ENCODE measurements at places on chromosomes 7 and 10. TPM values are rescaled to one million over a fixed set of nuclear protein-coding genes. Genes with fewer than 3 reads are reported as not detected.

The VAX1 gene
- total RNA-seq, result not detected

The NSUN5 gene
- total RNA-seq, result 34.0 TPM

The ZNF479 gene
- not detected for total RNA-seq

The COL17A1 gene
- not detected for total RNA-seq

The TMEM236 gene
- 1.0 TPM for total RNA-seq

The ANKRD30A gene
- total RNA-seq, result not detected

The WNT8B gene
- total RNA-seq, result not detected

The CCDC146 gene
- total RNA-seq, result 3.5 TPM

The PTPRN2 gene
- total RNA-seq, result 0.82 TPM

The NXPH1 gene
- not detected for total RNA-seq

The RGS10 gene
- total RNA-seq, result 14.4 TPM

The ACSL5 gene
- 3.8 TPM for total RNA-seq

DNA sequence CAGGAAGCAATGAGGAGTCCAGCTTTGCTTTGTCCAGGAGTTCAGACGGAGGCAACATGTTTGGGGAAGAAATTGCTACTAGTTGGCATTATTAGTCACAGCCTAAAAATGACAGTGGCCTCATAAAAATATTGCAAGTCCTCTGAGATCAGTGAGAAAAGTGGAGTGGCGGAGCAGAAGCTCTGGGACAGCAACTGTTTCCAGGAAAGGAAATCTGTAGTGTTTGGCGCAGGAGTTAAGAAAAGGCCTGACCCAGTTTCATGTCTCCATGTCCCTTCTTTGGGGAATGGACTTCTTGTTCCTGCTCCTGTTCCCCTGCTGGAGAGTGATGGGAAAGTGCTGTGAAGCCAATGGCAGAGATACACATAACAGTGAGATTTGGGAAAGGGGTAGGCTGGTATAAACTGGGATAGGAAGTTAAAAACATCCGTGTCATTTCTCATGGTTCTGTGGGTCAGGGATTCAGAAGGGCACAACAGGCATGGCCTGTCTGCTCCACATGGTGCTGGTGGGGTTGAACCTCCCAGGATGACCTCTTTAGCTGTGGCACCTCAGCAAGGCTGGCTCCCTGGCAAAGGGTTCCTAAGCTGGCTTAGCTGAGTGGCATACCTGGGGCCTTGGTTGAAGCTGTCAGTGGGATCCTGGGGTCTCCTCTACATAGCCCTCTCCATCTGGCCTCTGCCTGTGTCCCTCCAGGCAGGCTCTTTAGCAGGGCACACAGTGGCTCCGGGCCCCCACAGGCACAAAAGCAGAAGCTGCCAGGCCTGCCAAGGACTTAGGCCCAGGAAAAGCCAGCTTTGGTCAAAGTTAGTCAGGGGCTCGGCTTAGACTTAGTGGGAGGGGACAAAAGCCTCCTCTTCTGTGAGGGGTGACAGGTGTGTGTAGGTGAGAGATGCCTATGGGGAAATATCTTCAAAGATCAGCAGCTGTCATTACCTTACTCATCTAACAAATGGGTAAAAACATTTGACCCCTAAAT lies 77.7 kb downstream of the WDFY4 start:
- H3K27ac ChIP-seq, result no peak overlapping the region
- no peaks in the 10 kb centered on the region for H3K36me3 ChIP-seq
- no peak for DNase-seq

- no peaks in the 10 kb centered on the region for H3K27me3 ChIP-seq
- H3K4me1 ChIP-seq, result no peaks in the 10 kb centered on the region
- DNase-seq, result no peak
These were observed 56.6 kb upstream of the PTN start for GRCh38 chr7:137399827-137400823.

GRCh38 chr7:131897016-131897789 lies 340.8 kb upstream of the PODXL start:
- no peaks in the 10 kb centered on the region for H3K27me3 ChIP-seq
- H3K4me3 ChIP-seq, result no peak overlapping the region
- no peak for DNase-seq
- no peaks in the 10 kb centered on the region for H3K4me1 ChIP-seq

DNA sequence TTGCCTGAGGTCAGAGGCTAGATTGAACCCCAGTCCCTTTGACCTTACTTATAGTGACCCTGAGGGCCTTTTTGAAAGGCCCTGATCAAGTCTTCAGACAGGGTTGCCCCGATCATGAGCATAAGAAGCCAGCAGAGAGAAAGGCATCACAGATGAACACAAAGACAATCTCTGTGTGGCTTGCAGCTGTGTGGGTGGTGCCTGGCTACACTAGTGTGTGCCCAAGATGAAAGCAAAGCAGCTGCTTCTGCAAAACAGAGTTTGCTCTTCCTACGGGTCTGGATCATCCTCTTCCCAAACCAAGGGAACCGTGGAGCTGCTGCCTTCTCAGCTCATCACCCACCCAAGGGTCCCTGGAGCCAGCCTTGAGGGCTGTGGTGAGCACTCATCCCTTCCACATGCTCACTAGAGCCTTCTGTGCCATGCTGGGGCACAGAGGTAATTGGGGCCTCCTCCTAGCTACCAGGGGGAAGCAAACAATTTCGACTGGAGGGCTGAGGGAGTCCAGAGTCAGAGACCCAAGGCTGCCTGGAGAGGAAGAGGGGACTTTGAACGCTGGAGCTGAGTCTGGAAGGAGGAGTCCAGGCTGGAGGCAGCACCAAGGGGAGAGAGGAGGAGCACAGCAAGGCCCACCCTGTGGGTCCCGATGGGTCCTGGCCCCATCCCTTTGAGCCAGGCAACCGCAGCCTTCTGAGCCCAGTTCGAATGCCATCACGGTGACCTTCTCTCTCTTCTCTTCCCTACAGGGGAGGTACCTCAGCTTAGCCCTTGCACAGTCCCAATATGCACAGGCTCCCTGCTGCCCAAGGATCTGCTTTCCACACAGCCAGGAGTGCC lies 42.3 kb downstream of the ANTXRL start:
- H3K27ac ChIP-seq, result no peak overlapping the region
- H3K36me3 ChIP-seq, result no peaks in the 10 kb centered on the region
- H3K4me1 ChIP-seq, result no peaks in the 10 kb centered on the region
- no peaks in the 10 kb centered on the region for H3K27me3 ChIP-seq
- H3K4me3 ChIP-seq, result no peak overlapping the region
- no peak for DNase-seq

- no peak for DNase-seq
- H3K4me3 ChIP-seq, result no peak overlapping the region
- no peaks in the 10 kb centered on the region for H3K36me3 ChIP-seq
- H3K27me3 ChIP-seq, result no peaks in the 10 kb centered on the region
- H3K4me1 ChIP-seq, result no peaks in the 10 kb centered on the region
- no peak overlapping the region for H3K27ac ChIP-seq
These were observed 615.2 kb downstream of the GRM8 start for GRCh38 chr7:126637538-126637937.

- peaks cover 31% of the 10 kb centered on the region for H3K36me3 ChIP-seq
- peak overlapping the region; percentile 32 for H3K4me3 ChIP-seq
- no peak for DNase-seq
- H3K27me3 ChIP-seq, result no peaks in the 10 kb centered on the region
- H3K27ac ChIP-seq, result peak overlapping the region; percentile 87
These were observed 166.5 kb downstream of the EGFR start for GRCh38 chr7:55185321-55185802.

GRCh38 chr10:112763916-112764520 lies 186.0 kb upstream of the TCF7L2 start:
- H3K27ac ChIP-seq, result no peak overlapping the region
- H3K4me3 ChIP-seq, result no peak overlapping the region
- peaks cover 15% of the 10 kb centered on the region for H3K4me1 ChIP-seq
- DNase-seq, result no peak
- H3K27me3 ChIP-seq, result no peaks in the 10 kb centered on the region

GRCh38 chr10:96902731-96903358 lies 70.7 kb downstream of the LCOR start:
- no peak overlapping the region for H3K27ac ChIP-seq
- H3K4me1 ChIP-seq, result peaks cover 67% of the 10 kb centered on the region

- no peak for DNase-seq
- peak overlapping the region; percentile 66 for H3K4me3 ChIP-seq
- H3K4me1 ChIP-seq, result peaks cover 29% of the 10 kb centered on the region
- peak overlapping the region; percentile 79 for H3K27ac ChIP-seq
- H3K36me3 ChIP-seq, result no peaks in the 10 kb centered on the region
- H3K27me3 ChIP-seq, result no peaks in the 10 kb centered on the region
These were observed 918 bp downstream of the NET1 start for GRCh38 chr10:5413012-5413938.

DNA sequence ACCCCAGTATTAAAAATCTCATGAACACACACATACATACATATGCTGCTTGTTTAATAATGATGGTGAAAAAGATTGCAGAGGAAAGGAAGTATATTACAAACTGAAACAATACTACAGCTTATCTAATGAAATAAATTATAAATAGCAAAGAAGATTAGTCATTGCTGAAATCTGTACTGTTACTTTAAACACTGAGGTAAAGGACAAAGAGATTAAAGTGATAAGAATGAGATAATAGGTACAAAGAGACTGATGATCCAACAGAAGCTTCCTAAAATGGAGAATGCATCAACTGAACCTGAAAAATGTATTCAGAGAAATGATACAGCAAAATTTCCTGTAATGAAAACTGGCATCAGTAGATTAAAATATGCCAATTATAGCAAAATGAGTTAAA lies 91.5 kb upstream of the KCND2 start:
- H3K27me3 ChIP-seq, result no peaks in the 10 kb centered on the region
- H3K4me1 ChIP-seq, result peaks cover 16% of the 10 kb centered on the region
- H3K27ac ChIP-seq, result no peak overlapping the region
- H3K36me3 ChIP-seq, result no peaks in the 10 kb centered on the region
- DNase-seq, result no peak

GRCh38 chr10:105139363-105139896 lies 498.3 kb downstream of the SORCS3 start:
- no peaks in the 10 kb centered on the region for H3K4me1 ChIP-seq
- H3K36me3 ChIP-seq, result no peaks in the 10 kb centered on the region
- no peaks in the 10 kb centered on the region for H3K27me3 ChIP-seq
- no peak overlapping the region for H3K4me3 ChIP-seq

DNA sequence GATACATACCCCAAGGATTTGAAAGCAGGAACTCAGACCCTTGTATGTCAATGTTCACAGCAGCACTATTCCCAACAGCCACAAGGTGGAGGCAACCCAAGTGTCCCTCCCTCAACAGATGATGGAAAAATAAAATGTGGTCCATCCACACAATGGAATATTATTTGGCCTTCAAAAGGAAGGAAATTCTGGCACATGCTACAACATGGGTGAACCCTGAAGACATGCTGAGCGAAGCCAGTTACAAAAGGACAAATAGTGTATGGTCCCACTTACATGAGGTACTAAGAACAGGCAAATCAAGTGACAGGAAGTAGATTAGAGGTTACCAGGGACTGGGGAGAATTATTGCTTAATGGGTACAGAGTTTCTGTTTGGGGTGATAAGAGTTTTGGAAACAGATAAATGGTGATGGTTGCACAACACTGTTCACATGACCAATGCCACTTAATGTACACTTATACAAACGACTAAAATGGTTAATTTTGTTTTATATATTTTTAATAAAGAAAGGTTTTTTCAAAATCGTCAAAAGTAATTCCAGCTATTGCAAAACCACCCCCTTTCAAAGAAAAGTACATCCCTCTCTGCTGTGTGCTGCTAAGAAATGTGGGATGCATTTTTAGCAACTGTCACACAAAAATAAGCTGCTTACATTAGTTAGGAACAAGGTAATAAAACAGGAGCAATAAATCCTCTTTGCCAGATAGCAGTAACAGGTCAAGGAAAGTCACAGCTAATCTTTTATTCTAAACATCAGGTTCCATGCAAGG lies 85.7 kb downstream of the GRB10 start:
- H3K27me3 ChIP-seq, result no peaks in the 10 kb centered on the region
- H3K4me3 ChIP-seq, result no peak overlapping the region
- H3K27ac ChIP-seq, result no peak overlapping the region
- DNase-seq, result no peak
- H3K36me3 ChIP-seq, result peaks cover 2% of the 10 kb centered on the region
- H3K4me1 ChIP-seq, result no peaks in the 10 kb centered on the region

GRCh38 chr10:25078658-25079431 lies 62.4 kb downstream of the THNSL1 start:
- no peaks in the 10 kb centered on the region for H3K36me3 ChIP-seq
- H3K27ac ChIP-seq, result no peak overlapping the region
- no peaks in the 10 kb centered on the region for H3K27me3 ChIP-seq
- H3K4me1 ChIP-seq, result no peaks in the 10 kb centered on the region
- no peak overlapping the region for H3K4me3 ChIP-seq

GRCh38 chr10:10811562-10811961 lies 206.1 kb upstream of the CELF2 start:
- DNase-seq, result no peak
- H3K27ac ChIP-seq, result no peak overlapping the region
- no peak overlapping the region for H3K4me3 ChIP-seq
- H3K36me3 ChIP-seq, result no peaks in the 10 kb centered on the region
- H3K4me1 ChIP-seq, result no peaks in the 10 kb centered on the region

All from psoas muscle (tissue), 8 donors.